Activated T-cell treated with anti-CD3 and anti-CD28 coated beads for 4 hours (primary cell): ENCODE measurements at places on chromosomes 3 and 15.

DNA sequence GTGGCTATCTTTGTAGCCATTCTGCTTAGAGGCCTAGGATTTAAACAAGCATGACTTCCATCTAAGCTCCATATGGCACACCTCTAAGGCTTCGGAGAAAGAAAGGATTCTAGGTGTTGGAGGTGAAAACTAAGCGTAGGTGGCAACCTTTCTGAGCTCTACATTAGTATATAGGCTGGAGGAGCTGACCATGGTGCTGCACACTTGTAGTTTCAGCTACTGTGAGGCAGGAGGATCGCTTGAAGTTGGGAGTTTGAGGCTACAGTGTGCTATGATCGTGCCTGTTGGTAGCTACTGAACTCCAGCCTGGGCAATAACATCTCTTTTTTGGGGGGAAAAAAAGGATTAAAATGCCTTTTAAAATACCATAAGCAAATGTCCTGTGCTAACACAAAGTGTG lies 7.4 kb downstream of the EAF1 start:
- DNase-seq = no peak

DNA sequence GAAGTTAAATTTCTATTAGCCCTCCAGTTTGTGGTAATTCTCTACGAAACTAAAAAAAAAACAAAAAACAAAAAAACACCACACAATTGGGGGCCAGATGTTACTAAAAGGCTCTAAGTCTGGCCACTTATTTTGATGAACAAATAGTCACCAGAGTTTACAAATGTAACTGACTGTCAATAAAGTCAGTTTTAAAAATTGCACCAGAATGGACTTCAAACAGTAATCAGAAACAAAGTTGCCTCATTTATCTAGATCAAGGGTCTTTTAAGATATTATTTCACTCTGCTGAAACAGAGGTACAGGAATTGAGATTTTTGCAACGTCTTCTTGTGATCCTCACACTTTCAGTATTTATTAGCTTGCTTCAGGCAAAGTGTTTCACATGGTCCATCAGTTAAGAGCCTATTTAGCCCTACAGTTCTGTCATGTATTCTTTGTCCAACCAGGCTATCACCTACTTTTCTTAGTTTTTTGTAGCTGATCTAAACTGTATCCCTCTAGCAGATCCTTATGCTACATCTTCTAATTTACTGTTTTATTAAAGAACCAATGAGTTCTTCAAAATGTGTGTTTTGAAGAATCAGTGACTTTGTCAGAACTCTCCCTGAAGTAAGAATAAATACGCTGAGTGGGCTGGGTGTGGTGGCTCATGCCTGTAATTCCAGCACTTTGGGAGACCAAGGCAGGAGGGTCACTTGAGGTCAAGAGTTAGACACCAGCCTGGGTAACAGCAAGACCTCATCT lies 74.7 kb downstream of the ANKRD28 start:
- no peak for DNase-seq

- DNase-seq = no peak
Measured at GRCh38 chr3:159964166-159964973, 24.3 kb upstream of the IL12A start.

DNA sequence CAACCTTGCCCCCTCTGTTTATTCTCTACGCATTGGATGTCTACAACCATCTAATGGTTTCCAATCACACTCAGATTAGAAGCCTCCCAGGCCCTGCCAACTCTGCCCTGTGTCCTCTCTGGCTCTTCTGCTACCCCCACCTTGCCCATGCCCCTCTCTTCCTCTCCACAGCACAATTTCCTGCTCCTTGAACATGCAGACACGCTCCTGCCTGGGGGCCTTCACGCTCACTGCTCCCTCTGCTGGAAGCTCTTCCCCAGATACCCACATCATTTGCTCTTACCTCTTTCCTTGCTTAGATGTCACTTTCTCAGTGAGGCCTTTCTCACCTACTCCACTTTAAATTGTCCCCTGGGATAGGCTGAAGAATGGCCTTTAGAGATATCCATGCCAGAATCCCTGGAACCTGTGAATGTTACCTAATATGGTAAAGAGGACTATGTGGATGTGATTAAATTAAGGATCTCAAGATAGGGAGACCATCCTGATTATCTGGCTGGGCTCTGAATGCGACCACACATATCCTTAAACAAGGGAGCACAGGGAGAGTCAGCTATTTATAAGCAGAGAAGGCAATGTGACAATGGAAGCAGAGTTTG lies 9.9 kb downstream of the KY start:
- no peak for DNase-seq

DNA sequence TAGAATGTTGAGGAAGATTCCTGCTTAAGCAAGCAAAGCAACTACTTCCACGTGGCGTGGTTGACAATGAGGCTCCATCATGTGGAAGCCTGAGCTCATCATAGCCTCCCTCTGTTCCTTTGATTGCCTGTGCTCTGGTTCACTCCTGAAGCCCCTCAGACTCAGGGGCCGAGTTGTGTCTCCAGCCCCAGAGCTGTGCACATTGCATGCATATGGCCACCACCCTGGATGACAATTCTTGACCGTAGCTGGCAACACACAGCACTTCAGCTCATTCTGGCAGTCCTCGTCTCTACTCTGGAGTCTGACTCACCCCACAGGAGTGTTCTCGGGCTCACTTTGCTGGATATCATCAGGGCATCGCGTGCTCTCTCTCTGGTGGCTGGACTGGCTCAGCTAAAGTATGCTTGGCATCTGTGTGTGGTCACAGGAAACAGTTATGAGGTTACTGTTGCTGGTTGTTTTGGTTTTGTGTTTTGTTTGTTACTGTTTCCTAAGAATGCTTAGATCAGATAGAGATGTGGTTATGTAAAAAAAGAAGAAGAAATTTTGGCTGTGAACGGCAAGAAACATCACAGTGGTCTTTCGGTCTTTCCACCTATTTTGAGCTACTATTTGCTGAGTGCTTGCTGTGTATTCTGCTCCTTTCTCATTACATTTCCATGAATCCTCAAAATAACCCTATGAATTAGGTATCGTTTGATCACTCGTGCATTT lies 41.6 kb upstream of the MRPS22 start:
- DNase-seq = no peak

GRCh38 chr3:51686512-51687215 lies 15.6 kb downstream of the TEX264 start:
- DNase-seq = peak; percentile 65

DNA sequence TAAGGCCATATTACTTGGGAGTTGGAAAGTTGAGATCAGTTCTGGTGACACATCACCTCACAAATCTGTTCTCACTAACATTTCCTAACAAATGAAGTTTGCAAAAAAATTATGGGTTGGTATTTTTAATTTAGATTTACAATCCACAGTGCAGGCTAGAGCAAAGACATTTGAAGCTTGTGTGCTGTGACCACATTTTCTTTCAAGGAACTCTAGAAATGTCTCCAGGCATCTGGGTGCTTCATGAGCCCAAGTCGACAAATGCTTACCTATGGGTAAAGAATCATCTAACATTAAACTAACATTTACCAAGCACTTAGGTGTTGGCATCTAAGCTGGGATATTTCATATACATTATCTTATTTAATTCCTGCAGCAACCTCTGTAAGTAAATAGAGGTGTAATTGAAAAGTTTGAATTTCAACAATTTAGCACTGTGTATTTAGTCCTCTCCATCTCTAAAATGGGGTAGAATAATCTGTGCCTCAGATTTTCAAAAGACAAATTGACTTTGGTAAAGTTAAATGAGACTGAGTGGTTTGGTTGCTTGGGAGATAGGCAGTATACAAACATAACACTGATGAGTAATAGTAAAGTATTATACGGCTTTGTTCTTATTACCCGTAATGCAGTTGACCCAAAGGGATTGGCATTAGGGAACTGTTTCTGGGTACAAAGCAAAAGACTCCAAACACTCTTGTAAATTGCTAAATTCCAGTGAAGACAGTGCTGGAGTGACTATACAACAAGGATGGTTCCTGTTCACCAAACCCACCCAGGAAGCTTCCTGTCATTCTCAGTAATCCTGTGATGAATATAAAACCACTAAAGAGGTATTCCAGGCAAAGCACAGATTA lies 162.5 kb downstream of the TPRG1 start:
- DNase-seq = no peak

GRCh38 chr3:14224895-14225294 lies 46.3 kb downstream of the LSM3 start:
- no peak for DNase-seq

GRCh38 chr15:77737238-77738037 lies 104.7 kb upstream of the LINGO1 start:
- no peak for DNase-seq

- DNase-seq = no peak
Measured at GRCh38 chr3:42094691-42095391, 3.7 kb downstream of the TRAK1 start.

- no peak for DNase-seq
Measured at GRCh38 chr3:35549690-35550089, 89.6 kb upstream of the ARPP21 start.

GRCh38 chr3:195893516-195893915 lies 14.8 kb downstream of the TNK2 start:
- DNase-seq = no peak

GRCh38 chr15:41945731-41946130 lies 26.6 kb downstream of the EHD4 start:
- DNase-seq = no peak

DNA sequence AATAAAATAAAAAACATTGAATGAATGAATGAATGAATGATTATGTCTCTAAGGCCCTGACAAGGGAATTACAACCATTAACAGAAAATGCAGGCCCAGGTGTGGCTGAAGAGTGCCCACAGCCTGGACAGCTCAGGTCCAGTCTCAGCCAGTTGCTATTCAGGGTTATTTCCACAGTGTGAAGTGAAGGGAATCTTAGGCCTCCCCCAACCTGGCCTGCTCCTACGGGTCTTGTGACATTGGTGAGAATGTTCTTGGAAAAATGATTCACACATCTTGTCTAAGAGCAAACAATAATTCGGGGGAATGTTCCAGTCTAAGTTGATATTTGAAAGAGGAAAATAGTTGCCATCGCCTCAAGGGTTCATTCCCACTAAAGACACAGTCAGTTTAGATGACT lies 37.0 kb downstream of the MINDY4B start:
- no peak for DNase-seq

DNA sequence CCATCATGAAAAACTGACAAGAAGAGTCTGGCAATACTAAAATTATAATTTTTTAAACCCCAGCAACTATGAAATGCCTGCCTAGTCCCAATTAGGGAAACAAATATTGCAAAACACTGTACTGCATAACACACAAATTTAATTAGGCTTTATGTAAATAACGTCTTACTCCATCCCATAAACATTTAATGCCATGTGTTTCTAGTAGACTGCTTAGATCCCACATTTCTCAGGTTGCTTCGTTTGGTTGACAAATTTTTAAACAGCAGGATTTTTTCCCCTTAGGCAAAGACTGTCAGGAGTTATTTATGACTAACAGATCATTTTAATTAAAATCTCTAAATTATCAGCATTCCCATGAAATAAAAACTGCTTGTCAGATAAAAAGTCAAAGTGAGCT lies 29.9 kb downstream of the EIF2AK4 start:
- no peak for DNase-seq

GRCh38 chr3:119557877-119558269 lies 1.5 kb downstream of the CD80 start:
- no peak for DNase-seq

GRCh38 chr3:72163809-72164634 lies 379.1 kb upstream of the PROK2 start:
- no peak for DNase-seq

DNA sequence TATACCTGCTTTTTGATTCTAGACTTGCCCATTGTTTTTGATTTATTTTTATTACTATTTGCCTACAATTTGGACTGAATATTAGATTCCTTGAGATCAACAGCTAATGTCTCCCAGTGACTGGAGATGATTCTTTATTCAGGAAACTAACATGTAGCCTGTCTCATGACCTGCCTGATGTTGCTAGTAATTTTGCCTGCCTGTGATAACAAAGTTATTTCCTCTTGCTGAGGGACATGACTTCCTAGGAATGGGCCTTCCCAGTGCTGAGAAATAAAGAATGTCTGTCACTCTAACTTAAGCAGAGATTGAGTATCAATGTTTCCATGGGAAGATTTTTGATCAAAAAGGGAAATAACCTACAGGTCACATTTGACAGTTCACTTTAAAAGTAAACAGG lies 13.4 kb upstream of the NPHP3 start:
- DNase-seq = no peak
